NCI-H187 (cell line): ENCODE measurements at places on chromosomes 1 and 21.

DNA sequence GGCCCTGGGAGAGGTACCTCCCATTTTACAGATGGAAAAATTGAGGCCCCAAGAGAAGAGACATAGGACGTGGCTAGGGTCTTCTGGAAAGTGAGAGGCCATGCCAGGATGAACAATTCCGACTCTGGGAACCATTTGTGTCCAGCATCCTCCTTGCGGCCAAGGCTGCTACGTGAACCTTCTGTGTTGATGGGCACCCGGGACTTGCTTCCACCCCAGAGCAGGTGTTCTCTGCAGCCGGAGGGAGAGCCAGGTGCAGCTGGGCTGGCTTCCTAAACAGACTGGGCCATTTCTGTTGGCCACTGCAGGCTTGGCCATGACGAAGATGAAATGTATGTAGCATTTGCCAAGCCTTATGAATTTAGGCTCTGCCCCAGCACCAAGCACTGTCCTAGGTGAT lies 118.9 kb downstream of the PRDM2 start:
- no peak for DNase-seq

GRCh38 chr1:101261623-101262022 lies 24.8 kb downstream of the S1PR1 start:
- DNase-seq = no peak

DNA sequence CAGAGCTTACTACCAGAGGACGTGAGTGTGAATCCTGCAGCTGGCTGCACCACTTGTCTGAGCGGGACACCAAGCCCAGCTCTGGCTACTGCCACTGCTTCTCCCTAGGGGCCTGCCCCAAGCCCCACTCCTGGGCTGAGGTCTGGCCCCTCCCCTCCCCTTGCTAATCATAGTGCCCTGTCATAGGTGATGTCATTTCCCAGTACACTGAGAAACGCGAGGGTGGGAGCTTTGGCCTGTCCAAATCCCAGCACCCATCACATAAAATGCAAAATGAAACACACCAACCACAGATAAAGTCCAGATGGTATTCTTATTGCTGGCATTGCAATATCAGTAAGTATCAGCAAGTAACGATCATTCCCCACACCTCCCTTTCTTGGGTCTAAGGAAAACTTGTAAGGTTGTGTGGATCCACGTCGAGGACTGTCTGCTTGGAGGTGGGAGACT lies 77.7 kb downstream of the TOMM20 start:
- DNase-seq = no peak

DNA sequence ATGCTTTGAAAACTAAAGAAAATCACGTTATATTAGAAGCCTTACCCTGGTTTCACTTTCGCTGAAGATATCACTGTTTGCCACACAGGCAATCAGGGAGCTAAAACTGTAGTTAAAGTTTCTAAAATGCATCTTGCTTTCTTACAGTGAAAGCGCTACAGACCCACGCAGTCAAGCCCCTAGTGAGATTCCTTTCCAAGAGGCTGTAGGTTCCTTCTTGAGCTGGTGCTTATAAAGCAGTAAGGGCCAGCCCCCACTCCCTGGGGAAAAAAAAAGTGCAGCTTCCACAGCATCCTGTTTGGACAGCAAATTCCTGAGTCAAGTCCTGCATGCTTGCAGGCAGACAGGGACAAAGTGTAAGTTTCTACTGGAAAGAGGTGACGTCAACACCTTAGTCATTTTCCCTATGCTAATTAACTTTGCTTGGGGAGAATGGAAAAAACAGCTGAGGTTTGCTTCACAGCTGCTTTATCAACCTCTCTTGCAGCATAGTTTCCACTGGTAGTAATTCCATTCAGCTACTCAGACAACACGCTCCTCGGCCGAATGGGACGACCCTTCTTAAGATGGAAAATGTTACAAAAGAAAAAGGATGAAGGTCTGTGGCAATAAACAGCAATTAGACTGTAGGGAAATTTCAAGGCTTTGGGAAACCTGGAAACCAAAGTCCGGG lies 14.7 kb upstream of the KCNE1 start:
- no peak for DNase-seq

- no peak for DNase-seq
These were observed 2.2 kb downstream of the FOXJ3 start for GRCh38 chr1:42332877-42333276.

- no peak for DNase-seq
These were observed 39.9 kb downstream of the ITPKB start for GRCh38 chr1:226699166-226699565.

DNA sequence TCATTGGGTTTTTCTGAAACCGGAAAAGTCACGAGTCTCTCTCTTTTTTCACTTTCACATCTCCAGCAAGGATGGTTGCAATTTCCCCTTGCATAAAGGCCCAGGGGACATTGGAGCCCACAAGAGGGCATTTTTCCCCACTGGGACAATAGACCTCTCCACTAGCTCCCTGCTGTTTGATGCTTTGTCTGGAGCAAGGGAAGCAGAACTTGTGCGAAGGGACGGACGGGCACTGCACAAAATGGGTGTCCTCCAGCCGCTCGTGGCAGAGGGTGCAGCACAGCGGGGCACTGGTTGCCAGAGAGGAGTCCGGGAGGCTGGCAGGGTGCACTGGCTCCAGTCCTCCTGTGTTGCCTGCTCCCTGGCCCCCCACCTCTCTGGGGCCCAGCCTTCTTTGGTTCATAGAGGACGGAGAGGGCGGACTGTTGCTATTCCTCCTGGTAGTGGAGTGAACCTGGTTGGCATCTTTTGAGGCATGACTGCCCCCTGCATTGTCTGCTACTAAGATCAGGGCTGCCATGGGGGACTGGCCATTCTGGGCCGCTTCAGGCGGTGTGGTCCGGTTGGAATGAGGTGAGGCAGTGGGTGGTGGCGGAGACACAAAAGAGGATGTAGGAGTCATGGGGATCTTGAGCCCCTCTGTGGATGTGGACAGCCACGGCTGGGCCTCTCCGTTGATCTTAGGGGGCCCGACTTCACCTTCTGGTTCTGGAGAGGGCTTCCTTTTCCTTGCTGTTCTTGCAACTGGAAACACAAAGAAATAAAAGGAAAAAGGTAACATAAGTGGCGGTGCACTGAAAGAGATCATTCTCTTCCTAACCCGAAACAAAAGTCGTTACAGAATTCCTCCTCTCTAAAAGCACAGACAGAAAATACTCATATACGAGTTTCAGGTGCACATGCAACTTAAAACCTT lies 2.6 kb downstream of the IRF2BP2 start:
- DNase-seq = no peak

DNA sequence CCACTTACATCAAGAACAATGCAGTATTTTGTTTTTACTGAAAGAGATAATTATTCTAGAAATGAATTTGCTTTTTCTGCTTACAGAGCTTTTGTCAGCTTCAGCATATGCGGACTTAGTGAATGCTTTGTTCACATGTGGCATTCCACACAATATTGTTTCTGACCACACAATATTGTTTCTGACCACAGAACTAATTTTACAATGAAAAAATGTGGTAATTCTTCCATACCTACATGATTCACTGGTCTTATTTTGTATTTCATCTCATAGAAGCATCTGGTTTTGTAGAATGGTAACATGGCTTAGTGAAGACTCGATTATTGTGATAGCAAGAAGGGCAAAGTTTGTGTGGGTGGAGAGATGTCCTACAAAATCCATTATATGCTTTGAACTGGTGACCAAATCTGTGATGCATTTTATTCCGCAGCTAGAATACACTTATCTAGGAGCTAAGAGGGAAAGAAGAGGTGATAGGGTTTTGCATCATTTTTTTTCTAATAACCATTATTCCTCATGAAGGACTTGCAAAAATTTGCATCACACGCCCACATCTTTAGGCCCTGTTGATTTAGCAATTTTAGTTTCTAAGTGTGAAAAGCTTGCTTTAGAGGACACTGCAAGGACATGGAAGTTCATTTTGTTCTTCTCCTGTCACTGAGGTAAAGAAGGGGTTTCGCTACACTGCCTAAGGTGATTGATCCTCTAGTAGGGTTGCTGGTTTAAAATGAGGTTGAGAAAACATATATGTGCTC lies 75.3 kb downstream of the HLX start:
- no peak for DNase-seq

DNA sequence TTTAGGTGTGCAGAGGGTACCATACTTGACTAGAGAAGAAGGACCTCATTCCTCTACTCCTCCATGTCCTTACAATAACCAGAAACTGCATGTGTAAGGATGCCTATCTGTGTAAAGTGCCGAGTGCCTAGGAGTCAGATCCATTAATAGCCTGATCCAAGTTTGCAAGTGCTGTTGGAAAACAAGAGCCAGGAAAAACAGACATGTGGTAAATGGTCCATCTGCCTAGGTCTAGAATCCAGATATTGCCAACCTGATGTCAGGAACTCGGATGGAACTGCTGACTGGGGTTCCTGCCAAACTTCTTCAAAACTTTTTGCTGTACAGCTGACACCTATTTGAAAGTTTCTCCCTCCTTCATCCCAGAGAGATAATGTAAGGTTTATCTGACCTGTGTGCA lies 239.4 kb upstream of the CAMK1G start:
- DNase-seq = no peak

- no peak for DNase-seq
These were observed 6.4 kb upstream of the TSPAN1 start for GRCh38 chr1:46168477-46168876.

DNA sequence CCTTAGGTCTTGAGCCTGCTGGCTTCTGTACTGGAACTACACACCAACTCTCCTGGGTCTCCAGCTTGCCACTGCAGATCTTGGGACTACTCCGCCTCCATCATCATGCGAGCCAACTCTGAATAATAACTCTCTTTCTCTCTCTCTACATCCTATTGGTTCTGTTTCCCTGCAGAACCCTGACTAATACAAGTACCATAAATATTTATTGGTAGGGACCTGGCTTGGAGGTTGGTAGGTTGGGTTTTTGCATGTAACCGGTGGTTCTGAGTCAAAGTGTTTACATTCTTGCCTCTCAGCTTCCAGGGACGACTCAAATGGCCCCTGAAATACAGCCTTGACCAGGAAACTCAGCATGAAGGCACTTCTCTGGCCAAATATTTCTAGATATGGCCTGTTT lies 110.4 kb downstream of the KCND3 start:
- DNase-seq = no peak

DNA sequence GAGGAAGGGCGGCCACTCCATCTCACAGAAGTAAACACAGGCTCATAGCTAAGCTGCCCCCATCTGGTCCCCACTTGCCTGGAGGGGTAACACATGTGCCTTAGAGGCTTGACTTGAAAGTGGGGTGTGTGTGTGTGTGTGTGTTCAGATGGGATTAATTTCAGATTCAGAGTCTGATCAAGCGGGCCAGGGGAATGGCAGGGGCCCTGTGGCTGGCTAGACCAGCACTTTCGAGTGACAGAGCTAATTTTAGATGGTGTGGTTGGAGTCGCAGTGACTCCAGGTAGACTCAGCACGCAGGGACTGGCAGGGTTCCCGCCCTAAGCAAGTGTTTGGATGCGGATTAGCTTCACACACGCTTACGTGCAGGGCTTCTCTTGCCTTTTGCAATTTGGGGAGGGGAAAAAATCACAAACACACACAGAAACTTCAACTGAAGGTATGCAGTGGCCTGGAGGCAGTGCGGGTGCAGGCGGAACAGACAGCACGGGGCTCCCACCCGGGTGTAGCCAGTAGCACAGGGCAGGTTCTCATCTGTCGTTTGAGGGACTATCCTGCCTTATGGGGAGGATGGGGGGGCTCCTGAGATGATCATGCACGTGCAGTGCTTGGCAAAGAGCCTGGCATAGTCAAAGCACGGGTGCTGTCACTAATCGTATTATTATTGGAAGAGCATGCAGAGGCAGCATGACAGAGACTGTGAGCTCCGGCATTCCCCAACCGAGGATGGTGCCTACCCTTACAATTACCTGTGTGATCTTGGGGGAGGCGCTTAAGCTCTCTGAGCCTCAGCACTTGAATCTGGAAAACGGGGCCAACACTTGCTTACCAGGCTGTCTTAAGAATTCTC lies 1.3 kb downstream of the EDN2 start:
- no peak for DNase-seq

DNA sequence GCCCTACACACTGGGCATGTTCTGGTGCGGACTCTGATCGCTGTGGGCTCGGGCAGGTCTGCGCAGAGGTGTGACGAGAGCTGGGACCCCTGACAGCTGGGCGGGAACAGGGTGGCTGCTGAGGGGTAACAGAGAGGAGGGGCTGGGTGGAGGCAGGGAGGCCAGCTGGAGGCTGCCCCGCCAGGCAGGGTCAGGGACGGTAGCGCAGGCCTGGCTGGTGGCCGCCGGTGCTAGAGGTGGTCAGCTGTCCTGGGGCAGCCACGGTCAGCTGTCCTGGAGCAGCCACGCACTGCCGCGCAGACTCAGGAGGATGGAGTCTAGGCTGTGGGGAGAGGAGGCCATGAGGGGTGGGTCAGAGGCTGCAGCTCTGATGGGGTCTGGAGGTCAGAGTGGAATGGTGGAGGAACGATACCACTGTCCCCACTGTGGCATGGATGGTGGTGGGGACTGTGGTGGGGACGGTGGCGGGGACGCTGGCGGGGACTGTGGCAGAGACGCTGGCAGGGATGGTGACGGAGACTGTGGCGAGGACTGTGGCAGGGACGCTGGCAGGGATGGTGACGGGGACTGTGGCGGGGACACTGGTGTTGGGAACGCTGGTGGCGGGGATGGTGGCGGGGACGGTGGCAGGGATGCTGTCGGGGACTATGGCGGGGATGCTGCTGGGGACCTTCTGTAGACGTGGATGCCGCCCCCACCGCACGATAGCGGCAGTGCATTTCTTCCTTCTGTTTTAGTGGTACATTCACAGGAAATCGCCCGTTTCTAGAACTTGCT lies 21.3 kb upstream of the LRRC3 start:
- DNase-seq = no peak

DNA sequence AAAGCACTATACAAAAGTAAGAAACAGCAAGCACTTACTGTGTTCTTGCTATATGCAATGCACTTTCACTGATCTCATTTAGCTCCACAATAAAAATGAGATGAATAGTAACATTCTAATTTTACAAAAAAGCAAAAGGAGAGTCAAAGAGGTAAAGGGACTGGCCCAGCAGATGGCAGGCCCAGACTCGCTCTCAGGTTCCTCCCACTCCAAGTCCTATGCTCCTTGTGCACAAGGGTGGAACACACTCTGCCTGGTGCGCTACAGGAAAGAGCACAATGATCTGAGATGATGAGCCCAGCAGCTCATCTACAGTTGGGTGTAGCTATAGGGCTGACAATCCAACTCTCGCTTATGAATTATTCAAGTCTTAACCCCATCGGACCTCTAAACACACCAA lies 94.1 kb upstream of the LYST start:
- no peak for DNase-seq

GRCh38 chr1:200776949-200777348 lies 38.3 kb downstream of the CAMSAP2 start:
- no peak for DNase-seq

- DNase-seq = peak; percentile 76
These were observed 19.4 kb downstream of the PTPRF start for GRCh38 chr1:43549921-43550597.

- no peak for DNase-seq
These were observed 51.3 kb downstream of the UBE4B start for GRCh38 chr1:10084045-10084444.

DNA sequence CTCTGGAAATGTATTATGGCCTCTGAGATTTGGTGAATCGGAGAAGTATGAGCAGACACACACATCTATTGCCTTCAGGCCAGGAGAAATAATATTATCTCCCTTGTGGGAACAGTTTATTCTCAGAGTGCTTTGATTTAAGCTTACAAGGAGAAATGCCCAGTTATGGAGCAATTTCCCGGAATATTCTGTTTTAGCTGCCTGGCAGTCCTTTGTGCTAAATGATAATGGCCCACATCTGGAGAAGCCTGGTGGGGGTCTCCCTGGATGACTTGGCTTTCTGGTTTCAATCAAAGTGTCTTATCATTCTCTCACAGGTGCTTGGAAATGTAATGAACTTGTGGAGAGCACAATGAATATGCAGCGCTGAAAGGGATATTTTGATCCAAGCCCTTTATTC lies 389.6 kb upstream of the USP24 start:
- DNase-seq = no peak
